Tibial nerve (tissue), 4 donors: ENCODE measurements at places on chromosomes 16 and 17.
A peak's percentile ranks its signal among the peaks of the same experiment; 100 is the strongest.

DNA sequence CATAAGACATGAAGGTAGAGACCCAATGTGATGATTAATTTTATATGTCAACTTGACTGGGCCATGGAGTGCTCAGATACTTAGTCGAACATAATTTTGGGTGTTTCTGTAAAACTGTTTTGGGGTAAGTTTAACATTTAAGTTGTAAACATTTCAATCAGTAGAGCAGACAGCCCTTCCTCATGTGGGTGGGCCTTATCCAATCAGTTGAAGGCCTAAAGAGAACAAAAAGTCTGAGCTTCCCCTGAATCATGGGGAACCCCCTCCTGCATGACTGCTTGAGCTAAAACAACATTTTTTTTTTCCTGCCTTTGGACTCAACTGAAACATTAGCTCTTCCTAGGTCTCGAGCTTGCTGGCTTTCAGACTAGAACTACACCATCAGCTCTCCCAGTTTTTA, 327.3 kb upstream of the SOX9 start:
- no peak for DNase-seq

DNA sequence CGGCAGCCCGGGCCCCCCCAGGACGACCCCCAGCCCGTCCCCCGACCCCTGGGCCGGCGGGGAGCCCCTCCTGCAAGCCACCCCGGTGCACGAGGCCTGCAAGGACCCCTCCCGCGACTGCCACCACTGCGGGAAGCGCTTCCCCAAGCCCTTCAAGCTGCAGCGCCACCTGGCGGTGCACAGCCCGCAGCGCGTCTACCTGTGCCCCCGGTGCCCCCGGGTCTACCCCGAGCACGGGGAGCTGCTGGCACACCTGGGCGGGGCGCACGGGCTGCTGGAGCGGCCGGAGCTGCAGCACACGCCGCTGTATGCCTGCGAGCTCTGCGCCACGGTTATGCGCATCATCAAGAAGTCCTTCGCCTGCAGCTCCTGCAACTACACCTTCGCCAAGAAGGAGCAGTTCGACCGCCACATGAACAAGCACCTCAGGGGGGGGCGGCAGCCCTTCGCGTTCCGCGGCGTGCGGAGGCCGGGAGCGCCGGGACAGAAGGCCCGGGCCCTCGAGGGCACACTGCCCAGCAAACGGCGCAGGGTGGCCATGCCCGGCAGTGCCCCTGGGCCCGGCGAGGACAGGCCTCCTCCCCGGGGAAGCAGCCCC, 15.6 kb upstream of the ZFPM1 start:
- DNase-seq, result no peak

GRCh38 chr16:80680839-80681238, 123.6 kb downstream of the CDYL2 start:
- DNase-seq, result no peak

GRCh38 chr16:79278506-79278905, 322.0 kb downstream of the MAF start:
- no peak for DNase-seq

GRCh38 chr16:70160388-70160787, 13.2 kb upstream of the CLEC18C start:
- no peak for DNase-seq

- no peak for DNase-seq
These were observed 5.7 kb downstream of the TK2 start for GRCh38 chr16:66544016-66544757.

DNA sequence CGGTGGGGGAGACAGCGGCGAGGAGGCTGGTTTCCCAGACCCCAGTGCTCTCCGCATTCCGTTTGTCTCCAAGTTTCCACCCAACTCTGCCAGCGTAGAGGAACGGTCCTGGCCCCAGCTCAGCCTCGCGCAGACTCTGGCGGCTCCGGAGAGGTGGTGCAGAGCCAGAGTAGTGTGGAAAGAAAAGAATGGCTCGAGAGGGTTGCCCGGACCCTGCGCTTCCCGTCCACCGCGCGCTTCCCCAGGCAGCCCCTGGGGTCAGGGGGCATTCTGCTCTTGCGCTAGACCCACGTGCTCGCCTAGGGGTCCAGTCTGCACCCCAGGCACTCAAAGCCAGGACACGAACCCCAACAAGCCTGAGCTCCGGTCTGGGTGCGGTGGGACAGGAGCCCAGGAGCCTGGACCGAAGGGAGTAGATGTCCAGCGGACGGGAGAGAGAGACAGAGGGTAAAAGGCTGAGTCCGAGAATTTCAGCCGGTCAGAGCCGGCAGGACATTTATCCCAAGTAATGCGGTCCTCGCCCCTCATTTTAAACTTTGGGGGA, 3.8 kb downstream of the PMP22 start:
- peak; percentile 32 for DNase-seq

DNA sequence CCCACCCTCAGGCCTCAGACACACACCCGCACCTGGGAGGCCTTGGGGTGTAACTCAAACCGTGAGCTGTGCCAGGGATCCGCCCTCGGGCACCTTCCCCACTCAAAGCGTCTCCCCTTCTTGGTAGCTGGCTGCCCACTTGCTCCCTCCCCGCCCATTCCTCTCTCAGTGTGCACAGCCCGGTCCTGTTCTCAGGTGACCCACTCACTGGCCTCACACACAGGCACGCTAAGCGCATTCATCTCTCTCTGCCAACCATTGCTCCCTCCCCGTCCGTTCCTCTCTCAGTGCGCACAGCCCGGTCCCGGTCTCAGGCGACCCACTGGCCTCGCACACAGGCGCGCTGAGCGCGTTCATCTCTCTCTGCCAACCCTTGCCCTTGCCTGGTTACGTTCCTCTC, 20.8 kb downstream of the WDR45B start:
- no peak for DNase-seq

DNA sequence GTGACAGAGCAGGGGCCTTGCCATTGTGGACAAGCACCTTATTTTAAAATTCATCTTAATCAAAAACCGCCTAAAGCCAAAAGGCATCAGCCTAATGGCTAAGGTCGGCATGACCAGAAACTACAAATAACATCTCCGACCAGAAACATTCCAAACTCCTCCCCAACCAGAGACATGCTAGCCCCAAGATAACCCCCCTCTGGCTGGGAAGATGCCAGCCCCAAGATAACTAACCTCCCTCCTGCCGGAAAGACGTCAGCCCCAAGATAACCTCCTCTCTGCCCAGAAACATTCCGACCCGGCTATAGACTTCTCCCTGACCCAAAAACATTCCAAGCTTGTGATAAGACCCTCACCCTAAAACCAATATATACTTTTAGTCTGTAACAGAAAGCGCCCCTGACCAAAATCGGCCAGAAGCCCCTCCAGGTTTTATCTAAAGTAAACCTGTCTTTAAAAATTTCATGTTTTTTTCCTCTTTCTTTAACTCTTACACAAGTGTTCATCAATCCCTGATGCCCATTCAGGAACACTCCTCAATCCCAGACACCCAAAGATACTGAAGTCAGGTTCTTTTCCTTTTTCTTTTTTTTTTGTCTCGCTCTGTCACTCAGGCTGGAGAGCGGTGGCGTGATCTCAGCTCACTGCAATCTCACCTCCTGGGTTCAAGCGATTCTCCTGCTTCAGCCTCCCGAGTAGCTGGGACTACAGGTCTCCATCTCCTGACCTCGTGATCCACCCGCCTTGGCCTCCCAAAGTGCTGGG, 32.7 kb downstream of the TLE7 start:
- DNase-seq, result no peak

DNA sequence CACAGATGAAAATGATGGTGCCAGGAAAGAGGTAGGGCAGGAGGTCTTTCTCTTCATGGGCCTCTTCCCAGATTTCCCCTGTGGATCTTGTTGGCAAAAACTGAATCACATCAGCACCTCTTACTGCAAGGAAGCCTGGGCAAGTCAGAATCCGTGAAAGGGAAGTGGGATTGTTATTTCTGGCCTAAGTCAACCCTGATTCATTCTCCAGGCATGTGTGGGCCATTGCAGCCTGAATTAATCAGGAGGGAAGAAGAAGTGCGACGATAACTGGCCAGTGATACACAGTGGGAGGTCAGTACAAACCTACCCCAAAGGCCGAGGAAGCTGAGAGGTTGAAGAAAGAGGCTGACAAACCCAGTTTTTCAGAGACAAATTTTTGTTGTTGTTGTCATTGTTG, 17.9 kb upstream of the NSMCE1 start:
- no peak for DNase-seq

- DNase-seq, result no peak
These were observed 14.5 kb downstream of the ZFPM1 start for GRCh38 chr16:88467541-88467944.

DNA sequence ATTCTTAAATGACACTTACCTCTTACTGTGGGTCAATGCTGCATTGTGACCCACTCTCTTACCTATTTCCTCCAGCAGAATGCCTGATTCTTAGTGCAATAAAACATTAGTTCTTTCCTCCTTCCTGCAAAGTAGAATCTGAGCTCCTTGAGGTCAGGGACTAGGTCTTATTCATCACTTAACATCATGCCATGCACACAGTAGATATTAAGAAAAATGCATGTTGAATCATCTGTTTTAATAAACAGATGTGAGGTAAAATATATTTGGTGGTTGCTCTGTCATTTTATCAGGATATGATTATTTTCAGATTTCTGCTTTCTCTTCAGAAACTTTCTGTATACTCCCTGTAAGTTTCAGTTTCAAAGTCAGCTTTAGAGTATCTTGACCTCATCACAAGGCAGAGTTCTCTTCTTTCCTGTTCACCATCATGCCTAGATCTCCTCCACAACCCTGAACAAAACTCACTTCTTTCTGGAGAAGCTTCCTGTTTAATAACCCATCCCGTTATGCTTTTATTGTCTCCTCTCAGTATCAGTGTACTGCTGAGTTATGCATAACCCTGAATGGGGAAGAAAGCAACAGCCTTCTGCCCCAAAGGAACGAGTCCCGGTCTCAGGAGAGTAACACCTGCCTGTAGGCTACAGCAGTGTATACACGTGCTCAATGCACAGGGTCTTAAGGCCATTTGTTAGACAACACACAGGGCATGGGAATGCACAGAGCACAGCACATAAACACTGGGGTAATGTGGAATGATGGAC, 30.3 kb upstream of the SUPT4H1 start:
- no peak for DNase-seq

DNA sequence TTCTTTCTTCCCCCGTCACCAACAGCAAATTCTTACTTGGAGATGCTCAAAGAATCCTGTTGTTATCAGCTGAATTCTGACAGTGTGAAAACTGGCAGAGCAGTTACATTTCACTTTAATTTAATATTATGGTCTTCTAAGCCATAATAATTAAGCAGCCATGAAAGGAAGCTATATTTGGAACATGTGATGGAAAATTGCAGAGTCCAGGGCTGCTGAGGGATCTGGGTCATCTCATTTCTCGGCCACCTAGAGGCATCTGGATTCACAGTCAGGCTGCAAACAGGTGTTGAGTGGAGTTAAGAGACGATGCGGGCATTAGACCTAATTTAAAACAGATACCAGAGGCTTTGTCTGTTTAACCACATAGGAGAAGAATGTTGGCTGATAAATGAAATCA, 38.4 kb downstream of the CHD9NB start:
- no peak for DNase-seq

DNA sequence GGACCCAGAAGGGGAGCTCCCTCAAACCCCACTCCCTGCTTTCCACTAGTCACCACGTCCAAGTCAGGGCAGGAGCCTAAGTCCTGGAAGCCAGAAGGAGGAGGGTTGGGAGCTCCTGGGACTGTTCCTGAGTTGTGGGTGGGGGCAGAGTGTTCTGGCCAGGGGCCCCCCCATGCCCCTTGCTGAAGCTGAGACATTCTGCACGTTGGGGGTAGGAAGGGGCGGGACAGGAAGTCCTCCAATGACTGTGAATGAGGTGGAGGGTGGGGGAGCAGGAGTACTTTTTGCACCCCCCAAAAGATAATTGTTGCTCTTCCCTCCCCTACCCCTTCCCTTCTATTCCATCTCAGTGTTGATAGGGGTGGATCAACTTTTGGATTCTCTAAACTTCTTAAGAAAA, 21.4 kb upstream of the C17orf113 start:
- no peak for DNase-seq

GRCh38 chr17:17414341-17414805, 62.4 kb upstream of the MED9 start:
- DNase-seq, result peak; percentile 59

DNA sequence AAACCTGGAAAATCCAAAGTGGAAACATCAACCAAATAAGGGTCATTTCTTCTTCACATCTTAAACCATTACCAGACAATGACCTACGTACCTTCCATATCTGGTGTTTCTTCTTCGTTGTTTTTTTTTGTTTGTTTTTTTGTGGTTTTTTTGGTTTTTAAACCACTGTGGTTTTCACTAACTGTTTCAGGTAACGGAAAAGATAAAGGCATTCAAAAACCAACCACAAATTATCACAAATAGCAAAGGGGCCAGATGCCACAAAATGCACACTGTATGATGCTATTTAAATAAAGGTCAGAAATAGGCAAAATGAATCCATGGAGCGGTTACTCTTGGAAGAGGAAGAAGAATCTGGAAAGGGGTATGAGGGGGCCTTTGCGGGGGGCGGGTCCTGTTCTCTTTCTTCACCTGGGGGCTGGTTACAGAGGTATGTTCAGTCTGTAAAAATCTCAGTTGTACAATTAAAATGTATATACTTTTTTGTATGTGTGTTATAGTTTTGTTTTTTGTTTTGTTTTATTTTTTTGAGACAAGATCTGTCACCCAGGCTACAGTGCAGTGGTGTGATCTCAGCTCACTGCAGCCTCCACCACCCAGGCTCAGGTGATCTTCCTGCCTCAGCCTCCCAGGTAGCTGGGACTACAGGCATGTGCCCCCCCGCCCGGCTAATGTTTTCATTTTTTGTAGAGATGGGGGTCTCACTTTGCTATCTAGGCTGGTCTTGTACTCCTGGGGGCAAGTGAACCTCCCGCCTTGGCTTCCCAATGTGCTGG, 29.6 kb downstream of the LITAF start:
- DNase-seq, result no peak

- DNase-seq, result no peak
These were observed 10.3 kb upstream of the IRF8 start for GRCh38 chr16:85888405-85889331.

GRCh38 chr16:67933805-67934204, 2.1 kb upstream of the CTRL start:
- no peak for DNase-seq

DNA sequence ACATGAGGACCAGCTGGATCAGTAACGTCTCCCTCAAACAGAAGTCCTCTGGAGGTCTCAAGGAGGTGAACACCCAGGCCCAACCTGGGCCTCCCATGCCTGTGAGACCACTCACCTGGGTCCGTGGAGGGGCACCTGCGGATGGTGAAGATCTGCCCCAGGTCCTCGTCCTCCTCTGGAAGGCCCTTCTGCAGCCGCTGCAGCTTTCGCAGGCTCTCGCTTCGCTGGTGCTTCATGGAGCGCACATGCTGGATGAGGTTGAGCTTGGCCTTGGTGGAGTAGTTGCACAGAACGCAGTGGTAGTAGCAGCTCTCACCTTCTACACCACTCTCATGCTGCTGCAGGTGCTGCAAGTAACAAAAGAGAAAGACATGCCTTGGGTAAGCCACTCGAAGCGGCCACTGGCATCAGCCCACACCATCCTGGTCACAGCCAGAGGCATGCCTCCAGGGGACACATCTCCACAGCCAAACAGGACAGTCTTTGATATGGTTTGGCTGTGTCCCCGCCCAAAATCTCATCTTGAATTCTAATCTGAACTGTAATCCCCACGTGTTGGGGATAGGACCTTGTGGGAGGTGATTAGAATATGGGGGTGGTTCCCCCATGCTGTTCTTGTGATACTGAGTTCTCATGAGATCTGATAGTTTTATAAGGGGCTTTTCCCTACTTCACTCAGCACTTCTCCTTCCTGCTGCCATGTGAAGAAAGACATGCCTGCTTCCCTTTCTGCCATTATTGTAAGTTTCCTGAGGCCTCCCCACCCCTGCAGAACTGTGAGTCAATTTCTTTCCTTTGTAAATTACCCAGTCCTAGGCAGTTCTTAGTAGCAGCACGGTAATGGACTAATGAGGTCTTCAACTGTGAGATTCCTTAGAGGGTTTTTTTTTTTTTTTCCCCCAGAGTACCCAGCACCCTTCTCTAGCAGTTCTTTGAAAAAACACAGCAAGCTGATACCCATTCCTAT, 158.0 kb downstream of the ZFHX3 start:
- no peak for DNase-seq
